ENCODE measurements at places on chromosomes 13 and 19.

- no peak for DNase-seq
Measured at GRCh38 chr13:106470576-106470975, 64.9 kb downstream of the EFNB2 start.

- DNase-seq = no peak
Measured at GRCh38 chr13:25252225-25252624, 35.1 kb downstream of the MTMR6 start.

GRCh38 chr13:60331249-60332012 lies 65.6 kb upstream of the TDRD3 start:
- no peak for DNase-seq

DNA sequence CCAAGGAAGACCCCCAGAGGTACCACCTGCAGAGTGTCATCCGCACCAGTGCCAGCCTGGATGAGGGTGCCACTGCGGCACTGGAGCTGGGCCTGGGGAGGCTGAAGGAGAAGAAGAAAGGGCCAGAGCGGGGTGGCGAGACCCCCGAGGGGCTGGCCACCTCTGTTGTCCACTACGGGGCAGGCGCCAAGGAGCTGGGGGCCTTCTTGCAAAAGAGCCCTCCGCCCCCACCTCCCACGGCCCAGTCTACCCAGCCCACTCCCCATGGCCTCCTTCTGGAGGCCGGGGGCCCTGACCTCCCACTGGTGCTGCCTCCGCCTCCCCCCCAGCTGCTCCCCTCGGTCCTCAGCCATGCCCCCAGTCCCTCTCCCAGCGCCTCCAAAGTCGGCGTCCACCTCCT lies 5.4 kb downstream of the PRR12 start:
- no peak for DNase-seq

DNA sequence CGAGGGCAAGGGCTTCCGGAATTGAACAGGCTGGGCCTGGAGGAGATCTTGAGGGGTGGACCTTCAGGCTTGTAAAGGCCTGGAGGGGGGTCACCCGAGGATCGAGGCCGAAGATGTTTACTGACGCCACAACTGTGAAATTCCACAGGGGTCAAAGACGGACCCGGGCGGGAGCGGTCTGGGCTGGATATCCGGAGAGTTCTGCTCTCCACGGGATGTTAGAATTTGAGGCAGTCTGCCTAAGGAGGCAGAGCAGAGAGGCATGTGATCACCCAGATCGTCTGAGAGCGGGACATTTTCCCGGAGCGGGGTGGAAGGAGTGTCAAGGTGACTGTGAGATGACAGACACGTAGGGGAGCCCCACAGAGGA lies 13.2 kb downstream of the KLHL26 start:
- no peak for DNase-seq

- DNase-seq = no peak
Measured at GRCh38 chr19:12997179-12997966, 2.1 kb downstream of the NFIX start.

DNA sequence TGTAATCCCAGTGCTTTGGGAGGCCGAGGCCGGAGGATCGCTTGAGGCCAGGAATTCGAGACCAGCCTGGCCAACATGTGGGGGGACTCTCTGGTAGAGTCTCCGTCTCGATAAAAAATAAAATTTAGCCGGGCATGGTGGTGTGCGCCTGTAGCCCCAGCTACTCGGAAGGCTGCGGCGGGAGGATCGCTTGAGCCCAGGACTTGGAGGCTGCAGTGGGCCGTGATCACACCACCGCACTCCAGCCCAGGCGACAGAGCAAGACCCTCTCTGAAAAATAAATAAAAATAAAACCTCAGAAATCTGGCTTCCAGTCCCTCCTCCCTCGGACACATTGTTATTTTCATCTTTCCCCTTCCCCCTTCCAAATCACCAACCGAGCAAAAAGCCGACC lies 332 bp downstream of the IRGQ start:
- DNase-seq = no peak

DNA sequence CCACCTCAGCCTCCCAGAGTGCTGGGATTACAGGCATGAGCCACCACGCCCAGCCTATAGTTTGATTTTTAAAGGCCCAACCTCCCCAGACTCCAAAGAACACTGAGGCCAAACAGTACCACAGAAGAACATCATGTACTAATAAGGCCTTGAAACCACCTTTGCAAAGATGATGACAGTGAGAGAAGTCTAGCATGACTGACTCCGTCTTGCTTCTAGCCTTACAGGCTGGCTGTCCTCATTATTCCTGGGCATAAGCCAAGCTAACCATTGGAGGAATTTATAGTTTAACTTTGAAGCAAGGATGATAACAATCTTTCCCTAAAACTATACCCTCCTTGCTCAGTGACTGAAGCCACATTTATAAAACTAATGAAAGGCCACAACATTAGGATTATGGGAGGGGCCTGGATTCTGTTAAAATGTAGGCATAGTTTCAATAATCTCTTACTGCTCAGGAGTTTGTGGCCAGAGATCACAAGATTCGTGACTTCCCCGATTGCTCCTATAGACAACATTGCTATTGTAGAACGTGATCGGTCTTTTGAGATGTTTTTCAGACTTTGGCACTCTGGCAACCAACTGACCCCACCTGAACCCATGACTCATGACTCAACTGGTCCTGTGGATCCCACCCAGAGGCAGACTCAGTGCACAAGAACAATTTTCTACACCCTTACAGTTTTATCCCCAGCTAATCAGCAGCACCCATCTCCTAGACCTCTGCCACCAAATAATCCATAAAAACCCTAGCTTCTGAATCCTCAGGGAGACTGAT lies 17.6 kb downstream of the GPR42 start:
- no peak for DNase-seq

GRCh38 chr13:64925284-64925683 lies 2304.9 kb downstream of the PCDH9 start:
- DNase-seq = no peak

DNA sequence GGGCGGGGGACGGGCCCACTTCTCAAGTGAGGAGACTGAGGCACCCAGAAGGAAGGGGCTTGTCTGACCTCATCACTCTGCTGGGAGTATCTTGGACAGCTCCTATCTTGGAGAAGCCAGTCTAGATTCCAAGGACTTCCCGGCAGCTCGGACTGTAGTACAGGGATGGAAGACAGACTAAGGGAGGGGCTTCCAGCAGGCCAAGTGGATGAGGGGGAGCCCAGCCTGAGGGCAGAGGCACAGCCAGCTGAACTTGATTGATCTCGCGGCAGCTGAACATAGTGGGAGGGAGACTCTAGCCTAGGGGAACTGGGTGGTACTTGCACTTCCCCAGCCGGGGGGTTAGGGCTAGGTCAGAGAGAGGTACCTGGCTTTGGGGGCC lies 711 bp downstream of the CILP2 start:
- DNase-seq = no peak
